ENCODE measurements at places on chromosomes 3 and 15.

GRCh38 chr3:150436161-150436560 is 28.1 kb downstream of the TSC22D2 start:
- DNase-seq = no peak

- DNase-seq = no peak
Observed at GRCh38 chr3:59800481-59800880, 750.7 kb upstream of the CFAP20DC start.

DNA sequence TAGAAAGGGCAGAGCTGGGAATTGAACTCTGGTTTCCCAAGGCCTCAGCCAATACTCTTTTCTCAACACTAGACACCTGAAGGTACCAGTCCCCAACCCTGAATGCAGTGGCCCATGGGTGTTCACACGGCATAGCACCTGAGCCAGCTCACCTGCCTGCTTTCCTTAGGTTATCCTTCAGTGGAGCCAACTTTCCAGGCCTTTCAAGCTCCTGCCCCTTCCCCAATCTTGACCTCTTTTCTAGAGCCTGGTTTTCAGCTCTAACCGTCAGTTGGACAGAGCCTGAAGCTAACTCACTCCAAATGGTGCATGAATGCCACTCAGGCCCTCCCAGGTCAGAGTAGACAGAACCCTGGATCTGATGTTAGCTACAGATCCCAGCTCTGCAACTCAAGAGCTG is 66.1 kb upstream of the ITGA11 start:
- DNase-seq = no peak

GRCh38 chr15:52178765-52179164 is 12.4 kb downstream of the GNB5 start:
- DNase-seq = no peak

DNA sequence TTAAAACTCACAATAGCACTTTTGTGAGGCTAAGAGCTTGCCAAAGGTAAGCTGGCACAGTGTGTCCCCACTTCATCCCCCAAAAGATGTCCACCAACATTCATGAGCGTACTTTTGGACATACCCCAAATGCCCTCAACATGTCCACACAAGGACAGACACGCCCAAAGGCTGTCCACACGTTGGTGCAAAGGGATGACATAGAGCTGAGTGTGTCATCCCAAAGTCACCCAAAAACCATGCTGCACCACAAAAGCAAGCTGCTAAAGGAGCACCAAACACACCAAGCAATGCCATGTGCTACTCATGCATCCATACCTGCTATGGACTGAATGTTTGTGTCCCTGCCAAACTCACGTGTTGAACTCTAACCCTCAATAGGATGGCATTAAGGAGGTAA is 57.9 kb downstream of the KLF13 start:
- DNase-seq = no peak

DNA sequence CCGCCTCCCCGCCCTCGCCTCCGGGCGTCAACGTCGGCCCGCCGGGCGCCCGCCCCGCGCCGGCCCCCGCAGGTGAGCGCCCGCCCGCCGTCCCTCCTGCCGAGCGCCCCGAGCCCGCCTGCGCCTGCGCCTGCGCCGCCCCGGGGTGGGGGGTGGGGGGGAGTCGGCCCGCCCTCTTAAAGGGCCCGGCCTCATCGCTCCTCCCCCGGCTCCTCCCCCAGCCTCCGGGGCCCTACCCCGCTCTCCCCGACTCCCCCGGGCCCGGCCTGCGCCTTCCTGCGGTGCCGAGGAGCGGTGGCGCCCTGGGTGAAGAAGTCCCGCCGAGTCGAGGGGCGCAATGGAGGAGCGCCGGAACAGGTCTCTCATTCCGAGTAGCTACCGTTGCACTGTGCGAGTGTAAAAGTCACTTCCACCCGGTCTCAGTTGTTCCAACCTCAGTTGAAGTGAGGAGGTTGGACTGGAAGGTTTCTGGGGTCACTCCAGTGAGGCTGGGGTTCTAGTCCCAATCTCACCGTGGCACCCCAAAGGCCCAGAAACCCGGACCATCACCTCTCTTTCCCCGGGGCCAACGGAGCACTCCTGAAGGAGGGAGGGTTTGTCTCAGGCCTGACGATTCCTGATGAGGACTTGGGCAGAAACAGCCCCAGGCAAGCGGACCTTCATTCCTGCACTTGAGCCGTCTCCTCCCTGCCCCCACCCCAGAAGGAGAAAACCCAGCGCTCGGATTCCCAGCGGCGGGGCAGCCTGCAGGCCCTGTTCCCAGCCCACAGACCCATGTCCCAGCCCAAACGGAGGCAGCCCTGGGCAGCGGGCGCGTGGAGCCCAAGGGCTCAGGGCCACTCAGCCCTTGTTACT is 1.5 kb upstream of the TNK2 start:
- peak; percentile 76 for DNase-seq

GRCh38 chr3:9239680-9240079 is 9.8 kb downstream of the SRGAP3 start:
- no peak for DNase-seq

DNA sequence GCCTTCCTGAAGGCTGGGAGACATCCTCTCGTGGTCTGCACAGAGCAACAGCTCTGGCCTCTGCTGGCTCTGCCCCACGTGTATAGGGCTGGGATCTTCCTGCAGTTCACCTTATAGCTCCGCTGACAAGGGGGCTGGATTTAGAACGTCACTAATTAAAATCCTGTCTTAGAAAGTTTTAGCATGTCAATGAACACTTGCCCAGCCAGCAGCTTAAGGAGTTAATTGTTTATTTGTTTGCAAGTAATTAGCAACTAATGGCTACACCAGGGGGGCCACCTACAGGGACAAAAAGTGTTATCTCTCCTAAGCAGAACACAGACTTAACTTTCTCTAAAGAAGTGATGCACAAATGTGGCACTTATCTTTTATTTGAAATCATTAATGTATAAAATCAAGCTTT is at the start of gene HESX1:
HESX1 (minus strand) TSS at position 84 of the 403 bp plus-strand sequence; CDS start at position 24, 60 bp downstream.
- no peak for DNase-seq

DNA sequence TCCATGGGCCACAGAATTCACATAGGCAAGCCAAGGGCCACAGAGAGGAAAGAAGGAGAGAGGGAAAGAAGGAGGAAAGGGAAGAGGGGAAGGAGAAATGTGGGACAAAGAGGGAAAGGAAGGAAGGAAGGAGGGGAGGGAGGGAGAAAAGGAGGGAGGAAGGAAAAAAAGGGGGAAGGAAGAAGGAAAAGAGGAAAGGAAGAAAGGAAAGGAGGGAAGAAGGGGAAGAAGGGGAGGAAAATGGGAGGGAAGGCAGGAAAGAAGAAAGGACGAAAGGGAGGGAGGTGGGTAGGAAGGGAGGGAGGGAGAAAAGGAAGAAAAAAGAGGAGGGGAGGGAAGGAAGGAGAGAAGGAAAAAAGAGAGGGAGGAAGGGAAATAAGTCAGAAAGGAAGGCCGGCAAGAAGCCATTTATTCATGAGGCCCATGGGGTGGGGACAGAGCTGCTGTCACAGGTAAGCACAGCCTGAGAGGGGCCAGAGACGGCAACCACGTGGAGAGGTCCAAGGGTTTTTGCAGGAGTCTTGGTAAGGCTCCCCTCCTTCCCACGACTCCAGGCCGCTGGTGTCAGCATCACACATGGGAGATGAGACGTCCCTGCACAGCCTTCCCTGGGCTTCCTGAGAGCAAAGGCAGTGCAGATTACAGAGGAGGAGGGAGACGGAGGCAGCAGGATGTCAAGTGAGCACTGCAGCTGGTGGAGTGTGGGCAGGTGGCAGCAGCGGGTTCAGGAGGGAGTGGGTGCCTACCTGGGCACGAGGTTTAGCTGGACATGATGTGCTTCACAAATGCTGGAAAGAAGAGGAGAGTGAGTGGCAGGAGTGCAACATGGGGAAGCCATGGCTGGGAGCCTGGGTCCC is 5.5 kb downstream of the MYL3 start:
- no peak for DNase-seq

- DNase-seq = no peak
Observed at GRCh38 chr3:197026481-197026866, 3.1 kb downstream of the MELTF start.

DNA sequence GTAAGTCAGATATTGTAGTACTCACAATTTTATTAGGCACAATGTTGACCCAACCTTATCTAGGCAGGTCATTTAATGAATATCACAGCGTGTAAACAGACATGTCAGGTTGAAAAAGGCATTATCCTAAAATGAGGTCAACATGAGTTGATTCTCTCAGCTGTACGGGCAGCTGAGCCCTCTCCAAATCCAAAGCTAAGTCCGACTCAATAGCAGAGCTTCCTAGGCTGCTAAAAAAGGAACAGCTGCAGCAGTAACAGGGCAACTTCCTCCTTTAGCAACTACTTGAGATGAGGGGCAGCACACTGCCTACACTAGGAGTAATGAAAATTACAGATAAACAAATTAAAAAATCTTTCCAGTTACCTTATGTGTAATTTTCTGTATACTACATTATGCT is 189.2 kb downstream of the CADM2 start:
- no peak for DNase-seq

DNA sequence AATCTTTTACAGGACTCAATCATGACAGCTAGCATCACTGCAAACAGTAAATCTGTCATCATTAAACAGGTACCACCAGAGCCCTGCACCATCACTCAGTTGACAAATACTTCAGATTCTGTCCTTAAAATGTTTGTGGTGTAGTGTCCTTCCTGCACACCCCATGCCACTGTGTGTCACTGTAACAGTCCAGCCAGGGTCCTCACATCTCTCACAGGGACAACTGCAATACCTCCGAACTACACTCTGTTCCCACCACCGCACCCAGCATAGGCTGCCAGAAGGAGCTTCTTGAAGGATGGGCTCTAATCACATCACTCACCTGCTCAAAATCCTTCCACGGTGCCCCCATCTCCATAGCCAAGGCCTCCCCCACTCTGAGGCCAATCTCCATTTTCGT is 90.2 kb upstream of the FGF12 start:
- DNase-seq = no peak

- DNase-seq = no peak
Observed at GRCh38 chr3:106485802-106486201, 617.0 kb upstream of the CBLB start.

GRCh38 chr3:158260392-158260791 is 150.5 kb downstream of the RSRC1 start:
- DNase-seq = no peak

DNA sequence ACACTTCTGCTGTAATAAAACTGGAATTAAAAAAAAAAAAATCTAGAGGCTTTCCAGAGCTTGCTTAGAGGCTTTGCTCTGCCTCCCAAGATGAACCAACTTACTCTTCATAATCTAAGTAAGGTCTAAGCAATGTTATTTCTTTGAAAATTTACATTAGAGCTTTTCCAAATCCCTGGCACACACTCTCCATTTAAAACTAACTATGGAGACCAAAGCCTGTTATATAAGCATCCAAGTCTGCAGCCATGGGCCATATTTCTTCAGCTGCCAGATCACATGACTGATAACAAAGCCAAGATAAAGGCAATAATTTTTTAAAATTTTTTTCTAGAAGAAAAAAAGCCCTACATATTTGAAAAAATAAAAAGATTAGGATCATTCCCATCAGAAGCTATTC is 55.0 kb upstream of the ARHGEF3 start:
- DNase-seq = no peak

DNA sequence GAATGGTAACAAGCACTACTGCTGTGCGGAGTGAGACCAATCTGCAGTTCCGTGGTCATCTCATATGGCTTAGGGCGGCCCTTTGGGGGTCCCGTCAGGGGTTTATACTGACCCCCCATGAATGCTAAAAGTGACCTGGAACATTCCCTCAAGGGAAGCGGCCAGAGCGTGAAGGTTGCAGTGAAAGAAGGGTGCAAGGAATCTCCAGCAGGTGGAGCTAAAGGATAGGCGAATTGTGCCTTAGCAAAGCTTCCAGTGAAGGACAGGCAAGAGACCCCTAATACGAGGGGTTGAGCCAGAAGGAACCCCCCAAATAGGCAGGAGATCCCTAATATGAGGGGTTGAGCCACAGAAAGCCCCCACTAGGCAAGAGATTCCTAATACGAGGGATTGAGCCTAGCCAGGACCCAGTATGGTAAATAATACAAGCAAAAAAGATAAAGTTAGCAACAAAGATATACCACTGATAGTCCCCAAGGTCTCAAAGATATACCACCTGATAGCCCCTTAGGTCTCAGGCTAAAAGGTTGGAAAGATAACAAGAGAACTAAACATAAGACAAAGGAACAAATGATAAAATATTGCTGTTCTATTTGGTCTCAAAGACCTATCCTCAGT is 32.8 kb downstream of the ZNF589 start:
- DNase-seq = peak; percentile 56

- peak; percentile 79 for DNase-seq
Observed at GRCh38 chr3:177944228-177944661, 592.0 kb upstream of the KCNMB2 start.

- no peak for DNase-seq
Observed at GRCh38 chr3:169391672-169392071, 271.8 kb downstream of the MECOM start.

GRCh38 chr3:186917512-186918312 is 12.6 kb upstream of the ST6GAL1 start:
- no peak for DNase-seq

DNA sequence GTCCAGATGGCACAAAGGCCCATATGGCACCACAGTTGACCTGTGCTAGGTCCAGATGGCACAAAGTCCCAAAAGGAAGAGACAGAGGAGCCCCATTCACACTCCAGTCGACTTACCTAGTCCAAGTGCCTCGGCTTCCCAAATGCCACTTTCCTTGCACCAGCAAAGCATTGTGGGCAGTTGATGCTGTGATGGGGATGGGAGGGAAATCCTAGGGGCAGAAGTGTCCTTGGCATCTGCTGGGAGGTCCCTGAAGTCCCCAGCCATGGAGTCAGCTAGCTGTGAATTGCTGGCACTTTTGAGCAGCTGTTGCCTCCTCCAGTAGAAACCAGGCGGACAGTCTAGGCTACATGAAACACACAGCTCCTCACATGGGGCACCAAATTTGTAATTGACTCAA is 60.3 kb upstream of the SIAH2 start:
- no peak for DNase-seq

DNA sequence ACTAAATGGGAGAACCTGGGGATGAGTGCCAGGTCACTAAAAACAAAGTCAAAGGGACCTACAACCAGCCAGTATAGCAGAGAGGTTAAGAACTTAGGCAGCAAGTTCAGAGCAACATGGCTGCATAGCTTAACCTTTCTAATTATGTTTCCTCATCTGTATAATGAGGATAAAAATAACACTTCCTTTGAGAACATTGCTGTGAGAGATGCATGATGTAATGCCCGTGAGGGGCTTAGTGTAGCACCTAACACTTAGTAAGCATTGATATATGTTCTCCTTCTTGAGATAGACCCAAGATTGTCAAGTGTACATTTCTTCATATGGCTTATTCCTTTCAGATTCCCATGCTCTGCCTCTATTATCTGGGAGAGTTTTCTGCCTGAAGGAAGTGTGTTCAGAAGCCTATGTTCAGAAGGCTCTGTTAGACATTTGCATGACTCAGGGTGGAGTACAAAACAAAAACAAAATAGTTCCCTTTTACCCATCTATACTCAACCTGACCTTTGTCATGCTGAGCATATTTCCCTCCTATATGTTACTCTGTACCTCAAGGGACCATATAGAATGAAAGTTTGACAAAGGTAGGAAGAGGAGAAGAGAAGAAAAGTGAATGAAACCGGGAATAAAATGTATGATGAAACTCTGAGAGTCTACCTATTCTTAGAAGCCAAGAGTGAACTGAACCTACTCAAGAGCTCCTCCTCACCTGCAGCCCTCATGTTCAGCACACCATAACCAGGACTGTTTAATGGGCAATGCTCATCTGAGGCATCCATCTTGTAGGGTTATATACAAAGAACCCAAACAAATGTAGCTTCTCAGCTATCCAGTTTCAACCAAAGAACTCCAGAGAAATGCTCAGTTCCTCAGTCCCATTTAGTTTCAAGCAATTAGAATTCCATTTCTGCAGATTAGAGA is 70.7 kb upstream of the KCNMB2 start:
- DNase-seq = no peak

GRCh38 chr15:70320077-70320476 is 222.4 kb upstream of the TLE3 start:
- DNase-seq = no peak

Data from HT1080 (cell line).